ENCODE measurements at places on chromosomes 4 and X.

GRCh38 chr4:107035819-107036583, at the start of gene DKK2:
DKK2 (minus strand) TSS chr4:107036313; CDS start chr4:107035591, 722 bp downstream.
- DNase-seq = no peak

DNA sequence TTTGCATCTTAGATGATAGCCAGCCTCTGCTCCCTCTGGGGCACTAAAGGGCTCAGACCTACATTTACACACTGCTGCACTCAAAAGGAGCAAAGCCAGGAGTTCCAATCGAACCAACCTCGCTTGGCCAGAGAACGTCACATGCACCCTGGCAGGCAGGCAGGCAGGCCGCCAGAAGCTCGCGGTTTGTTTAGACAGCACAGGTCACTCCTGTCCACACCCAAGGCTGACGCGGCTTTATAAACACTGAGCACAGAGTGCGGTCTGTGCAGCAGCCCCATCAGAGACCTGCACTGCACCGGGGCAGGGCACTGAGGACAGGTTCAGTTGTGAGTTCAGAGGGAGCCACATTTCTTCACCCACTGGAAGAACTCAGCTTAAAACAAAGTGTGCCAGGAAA, 143.9 kb downstream of the BCOR start:
- peak; percentile 50 for DNase-seq

DNA sequence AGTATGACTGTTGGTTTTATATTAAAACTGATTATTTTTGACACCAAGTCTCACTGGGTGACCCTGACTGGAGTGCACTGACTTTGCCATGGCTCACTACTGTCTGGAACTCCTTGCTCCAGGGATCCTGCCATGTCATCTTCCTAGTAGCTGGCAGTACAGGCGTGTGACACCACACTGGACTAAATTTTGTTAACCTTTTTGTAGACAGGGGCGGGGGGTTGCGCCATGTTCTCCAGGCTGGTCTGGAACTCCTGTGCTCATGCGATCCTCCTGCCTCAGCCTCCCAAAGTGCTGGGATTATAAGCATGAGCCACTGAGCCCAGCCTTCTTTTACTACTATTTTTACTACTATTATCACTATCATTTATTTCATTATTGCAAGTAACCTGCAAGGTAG, 8.9 kb downstream of the XAGE1A start:
- no peak for DNase-seq

DNA sequence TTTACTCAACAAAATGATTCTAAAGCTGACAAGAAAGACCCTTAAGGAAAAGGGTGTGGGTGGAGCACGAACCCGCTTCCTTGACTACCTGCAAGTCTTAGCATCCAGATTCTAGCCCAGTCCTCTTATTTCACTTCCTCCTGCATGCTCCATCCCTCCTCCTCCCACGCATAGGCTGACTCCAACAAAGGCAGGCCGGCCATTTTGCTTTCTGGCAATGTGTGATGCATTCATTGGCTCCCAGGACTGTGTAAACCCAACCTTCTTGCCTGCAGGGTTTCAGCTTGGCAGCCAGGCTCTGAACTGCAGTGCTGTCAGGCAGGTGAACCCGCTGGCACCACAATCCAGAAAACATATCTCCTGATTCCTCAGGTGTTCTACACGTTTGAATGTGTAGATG, 39.3 kb downstream of the RTL9 start:
- DNase-seq = no peak

DNA sequence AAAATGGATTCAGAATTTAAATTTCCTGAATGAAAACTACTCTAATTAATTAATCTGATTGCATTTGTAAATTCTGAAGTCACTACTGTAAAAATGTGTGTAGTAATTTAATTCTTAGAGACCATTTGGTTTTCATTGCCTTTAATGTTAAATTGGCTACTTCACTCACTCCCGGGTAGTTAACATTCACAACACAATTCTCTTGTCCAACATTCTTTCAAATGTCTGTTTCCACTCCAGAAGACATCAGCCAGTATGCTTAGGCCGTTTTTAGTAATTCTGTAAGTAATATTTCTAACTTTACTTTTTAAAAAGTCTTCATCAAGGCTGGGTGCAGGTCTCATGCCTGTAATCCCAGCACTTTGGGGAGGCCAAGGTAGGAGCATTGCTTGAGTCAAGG, 21.3 kb upstream of the USP46 start:
- no peak for DNase-seq

- peak; percentile 92 for DNase-seq
Measured at GRCh38 chr4:182085051-182085480, 158.1 kb upstream of the TENM3 start.

DNA sequence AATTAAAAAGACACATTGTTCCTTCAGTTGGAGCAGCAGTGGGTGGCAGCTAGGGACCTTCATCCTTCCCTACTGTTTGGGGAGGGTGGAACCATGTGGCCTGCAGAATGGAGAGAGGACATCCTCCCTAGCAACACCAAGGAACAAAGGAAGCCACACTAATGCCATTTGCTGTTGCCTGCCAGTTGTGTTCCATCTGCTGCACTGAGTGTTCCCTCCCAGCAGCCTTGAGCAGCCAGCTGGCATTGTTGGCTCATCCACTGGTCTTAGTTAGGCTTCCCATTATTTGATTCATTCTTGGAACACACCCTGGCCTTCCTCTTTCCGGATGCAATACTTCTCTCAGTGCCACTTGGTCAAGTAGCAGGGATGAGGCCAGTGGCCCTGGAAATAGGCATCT, 25.0 kb upstream of the HMGB3 start:
- DNase-seq = no peak

- DNase-seq = peak; percentile 76
Measured at GRCh38 chr4:183349673-183350072, 27.4 kb upstream of the CLDN24 start.

- DNase-seq = peak; percentile 66
Measured at GRCh38 chr4:187668526-187669082, 327.0 kb upstream of the ZFP42 start.

- no peak for DNase-seq
Measured at GRCh38 chr4:107693132-107693531, 26.9 kb downstream of the PAPSS1 start.

DNA sequence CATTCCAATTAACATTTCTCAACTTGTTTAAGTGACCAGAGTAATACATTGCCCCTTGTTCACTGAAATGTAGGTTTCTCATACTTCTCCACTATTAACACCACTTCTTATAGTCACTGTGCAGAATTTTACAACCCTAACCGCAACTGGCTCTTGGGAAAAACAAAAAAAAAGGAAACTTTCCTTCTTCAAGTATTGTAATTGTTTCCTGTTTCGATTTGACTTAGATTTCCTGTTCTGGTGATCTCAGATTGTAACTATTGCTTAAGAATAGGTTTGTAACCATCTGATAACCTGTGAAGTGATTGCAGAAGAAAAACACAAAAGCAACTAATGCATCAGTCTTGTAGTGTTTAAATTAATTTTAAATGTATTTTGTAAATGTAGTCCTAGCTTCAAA, 594.7 kb upstream of the GALNT7 start:
- DNase-seq = no peak

DNA sequence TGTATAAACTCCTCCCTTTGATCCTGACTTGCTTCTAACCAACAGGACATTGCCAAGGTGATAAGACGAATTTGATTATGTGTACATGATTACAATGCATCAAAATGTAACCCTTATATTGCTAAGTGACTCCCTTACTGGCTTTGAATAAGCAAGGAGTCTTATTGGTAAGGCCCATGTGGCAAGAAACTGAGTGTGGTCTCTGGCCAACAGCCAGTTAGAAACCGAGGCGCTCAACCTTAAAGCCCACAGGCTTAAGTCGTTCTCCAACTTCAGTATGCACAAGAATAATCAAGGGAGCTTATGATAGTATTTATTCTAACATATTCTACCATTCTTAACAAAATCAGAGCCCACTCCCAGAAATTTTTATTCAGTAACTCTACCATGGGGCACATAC, 374.2 kb upstream of the F9 start:
- DNase-seq = no peak

GRCh38 chr4:20203508-20203907, 48.2 kb upstream of the SLIT2 start:
- peak; percentile 97 for DNase-seq

- DNase-seq = no peak
Measured at GRCh38 chrX:129013574-129013973, 509.7 kb downstream of the SMARCA1 start.

- DNase-seq = peak; percentile 58
Measured at GRCh38 chrX:14528629-14529289, 577 bp upstream of the GLRA2 start.

DNA sequence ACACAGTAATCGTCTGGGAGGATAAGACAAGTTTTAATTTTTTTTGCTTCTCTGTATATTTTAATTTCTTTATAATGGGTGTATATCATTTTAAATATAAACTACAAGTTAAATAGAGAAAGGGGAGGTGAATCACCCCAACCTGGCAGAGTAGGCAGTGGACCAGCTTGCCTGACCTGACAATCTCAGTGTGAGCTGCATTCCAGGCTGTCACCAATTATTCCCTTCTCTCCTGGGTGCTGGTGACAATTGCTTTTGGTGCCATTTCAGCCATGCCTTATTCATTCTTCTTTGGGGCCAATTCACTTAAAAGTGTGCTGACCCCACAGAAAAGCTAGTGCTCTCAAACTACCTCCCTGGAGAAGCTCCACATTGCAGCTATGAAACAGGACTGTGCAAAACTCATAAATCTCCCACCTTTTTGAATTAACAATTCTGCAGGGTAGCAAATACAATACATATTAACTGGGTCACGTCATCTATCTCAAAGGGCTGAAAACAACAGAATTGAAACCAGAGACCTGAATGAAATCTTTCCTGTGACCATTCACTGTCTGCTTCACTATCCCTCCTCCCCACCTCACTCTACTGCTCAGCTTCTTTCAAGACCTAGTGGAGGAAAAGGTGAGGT, 359.0 kb downstream of the HS3ST1 start:
- DNase-seq = no peak

- DNase-seq = peak; percentile 47
Measured at GRCh38 chr4:151184523-151185458, 85.4 kb downstream of the RPS3A start.

DNA sequence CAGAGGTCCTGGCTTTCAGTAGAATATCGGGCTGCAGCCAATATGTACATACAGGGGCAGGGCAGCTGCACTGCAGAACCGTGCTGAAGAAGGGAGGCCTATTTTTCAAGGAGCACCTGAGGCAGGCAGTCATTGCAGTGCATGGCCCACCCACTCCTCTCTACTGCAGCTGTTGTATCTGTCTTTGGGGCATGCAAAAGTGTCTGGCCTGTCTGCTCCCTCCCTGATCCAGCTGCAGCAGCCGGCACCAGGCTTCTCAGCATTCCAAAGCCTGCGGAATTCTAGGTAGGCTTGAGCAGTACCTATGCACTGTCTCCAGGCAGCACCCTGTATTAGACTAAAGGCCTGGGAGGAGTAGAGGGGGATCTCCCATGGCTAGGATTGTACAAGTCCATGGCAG, 415.2 kb upstream of the MAGEB16 start:
- DNase-seq = no peak

GRCh38 chr4:8041868-8042267, 102.2 kb upstream of the AFAP1 start:
- no peak for DNase-seq

GRCh38 chr4:36213977-36214376, 30.3 kb downstream of the ARAP2 start:
- no peak for DNase-seq

DNA sequence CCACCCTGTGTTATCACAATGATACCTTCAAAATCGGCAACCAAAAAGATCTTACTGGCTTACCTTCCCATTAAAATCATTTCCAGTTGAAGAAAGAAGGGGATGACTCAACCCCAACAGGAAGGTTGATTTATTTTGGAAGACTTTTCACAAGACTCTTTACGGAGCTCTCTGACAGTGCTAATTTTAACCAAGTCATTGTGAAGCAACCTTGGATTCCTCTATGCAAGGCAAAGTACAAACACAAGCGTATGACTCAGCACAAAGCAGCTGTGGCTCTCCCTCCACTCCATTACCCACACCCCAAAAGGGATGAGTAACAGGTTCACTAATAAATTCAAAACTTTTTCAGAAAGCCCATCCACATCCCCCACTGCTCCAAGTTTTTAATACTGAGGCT, 213.8 kb upstream of the FGF13 start:
- peak; percentile 82 for DNase-seq

- DNase-seq = no peak
Measured at GRCh38 chrX:1749499-1749898, 134.6 kb downstream of the ASMT start.
